ENCODE measurements at places on chromosomes 7 and 10.

GRCh38 chr7:69678494-69679187 is 80.4 kb downstream of the AUTS2 start:
- no peak for DNase-seq

- no peak for DNase-seq
These were observed 105.5 kb downstream of the SLIT1 start for GRCh38 chr10:97080051-97080776.

DNA sequence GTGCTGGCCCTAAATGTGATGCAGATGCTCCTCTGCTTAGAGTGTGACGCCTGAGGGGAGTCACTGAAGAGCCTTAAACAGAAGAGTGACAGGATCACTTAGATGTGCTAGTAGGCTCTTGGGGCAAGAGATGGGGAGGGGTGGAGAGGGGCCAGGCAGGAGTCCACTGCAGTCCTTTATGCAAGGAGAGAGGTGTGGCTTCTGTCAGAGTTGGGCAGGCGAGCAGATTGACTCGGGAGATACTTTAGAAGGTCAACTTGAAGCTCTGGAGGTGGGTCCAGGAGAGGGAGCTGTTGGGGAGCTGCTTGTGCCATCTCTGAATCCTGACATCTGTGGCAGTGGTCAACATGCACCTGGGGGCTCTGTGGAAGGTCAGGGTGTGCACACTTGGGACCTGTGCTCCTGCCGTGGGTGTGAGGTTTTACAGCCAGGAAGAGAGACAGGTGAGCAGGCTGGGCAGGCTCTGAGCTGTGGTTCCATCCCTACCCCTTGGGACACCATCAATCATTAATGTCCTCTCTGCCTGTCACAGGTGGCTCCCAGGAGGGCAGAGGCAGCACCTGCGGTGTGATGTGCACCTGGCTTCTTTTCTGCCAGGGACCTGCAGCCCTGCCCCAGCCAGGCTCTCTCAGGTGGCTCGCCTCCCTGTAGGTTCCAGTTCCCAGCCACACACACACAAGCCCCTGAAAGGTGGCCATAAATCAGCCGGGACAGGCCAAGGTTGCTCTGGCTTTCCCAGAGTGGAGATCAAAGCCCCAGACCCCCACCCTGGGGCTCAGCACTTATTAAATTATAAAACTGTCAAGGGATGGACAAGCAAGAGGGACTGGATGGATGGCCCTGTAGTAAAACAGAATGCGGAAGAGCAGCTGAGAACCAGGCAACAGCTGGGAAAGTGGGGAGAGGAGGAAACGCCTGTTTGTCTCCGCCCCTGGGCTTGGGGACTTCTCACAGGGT is 14.0 kb downstream of the NEURL1 start:
- no peak for DNase-seq

GRCh38 chr10:124640056-124640455 is 104.1 kb downstream of the FAM53B start:
- DNase-seq = no peak

- peak; percentile 9 for DNase-seq
These were observed 147.7 kb upstream of the BMPER start for GRCh38 chr7:33757563-33758165.

GRCh38 chr7:92968502-92968901 is 132.1 kb upstream of the CDK6 start:
- DNase-seq = no peak

DNA sequence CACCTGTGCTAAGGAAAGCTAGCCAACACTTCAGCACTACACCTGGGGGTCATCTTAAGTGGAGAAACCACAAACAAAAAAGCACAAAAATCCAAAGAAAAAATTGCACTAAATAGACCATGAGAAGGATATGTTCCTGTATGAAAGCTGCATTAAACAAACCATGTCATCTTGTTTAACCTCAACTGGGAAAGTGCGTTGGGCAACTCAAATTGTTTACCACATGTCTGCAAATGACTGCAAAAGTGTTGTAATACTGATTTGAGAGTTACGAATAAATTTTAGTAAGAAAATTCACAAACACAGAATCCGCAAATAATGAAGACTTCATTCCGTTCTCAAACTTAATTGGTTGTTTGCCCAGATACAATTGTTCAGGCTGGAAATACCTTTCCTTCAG is 111.9 kb upstream of the EGFR start:
- no peak for DNase-seq

DNA sequence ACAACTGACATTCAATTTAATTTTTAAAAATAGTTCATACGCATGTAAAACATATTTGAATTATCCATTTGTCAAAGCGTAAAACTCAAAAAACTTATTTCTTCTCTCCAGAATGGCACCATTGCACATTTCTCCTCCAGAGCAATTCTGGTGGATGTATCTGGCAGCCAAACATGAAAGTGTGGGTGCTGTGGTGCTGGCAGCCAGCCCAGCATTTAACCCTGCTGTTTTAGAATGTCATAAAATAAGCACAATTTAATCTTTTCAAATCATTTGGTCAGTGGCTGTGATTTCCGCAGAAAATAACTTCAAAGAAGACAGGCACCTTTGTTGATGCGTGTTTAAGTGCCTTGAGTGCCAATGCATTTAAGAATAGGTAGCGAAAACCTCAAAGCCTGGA is 302.7 kb upstream of the MEOX2 start:
- no peak for DNase-seq
